ENCODE measurements at places on chromosomes 2 and 18. TPM values are rescaled to one million over a fixed set of nuclear protein-coding genes. Genes with fewer than 3 reads are reported as not detected.

Gene PSMA8
- total RNA-seq, result 0.20 TPM

Gene KCNJ3
- 2.0 TPM for total RNA-seq

Gene TWIST2
- 2.6 TPM for total RNA-seq

Gene POTEI
- not detected for total RNA-seq

Gene UPP2
- not detected for total RNA-seq

Gene VIT
- 13.3 TPM for total RNA-seq

Gene CCBE1
- total RNA-seq, result 0.92 TPM

Gene SETBP1
- total RNA-seq, result 6.7 TPM

Gene SCYGR8
- total RNA-seq, result not detected

Gene SERPINB13
- total RNA-seq, result not detected

Gene KIF1A
- total RNA-seq, result 1.6 TPM

Gene UGT1A7
- not detected for total RNA-seq

Measured in left ventricle myocardium superior (tissue), 1 donor.